ENCODE measurements at places on chromosomes 3 and 15.
A peak's percentile ranks its signal among the peaks of the same experiment; 100 is the strongest.

- no peak for DNase-seq
These were observed 150.5 kb downstream of the NTRK3 start for GRCh38 chr15:88106074-88106473.

- DNase-seq: no peak
These were observed 153.7 kb upstream of the HES1 start for GRCh38 chr3:193982258-193982659.

DNA sequence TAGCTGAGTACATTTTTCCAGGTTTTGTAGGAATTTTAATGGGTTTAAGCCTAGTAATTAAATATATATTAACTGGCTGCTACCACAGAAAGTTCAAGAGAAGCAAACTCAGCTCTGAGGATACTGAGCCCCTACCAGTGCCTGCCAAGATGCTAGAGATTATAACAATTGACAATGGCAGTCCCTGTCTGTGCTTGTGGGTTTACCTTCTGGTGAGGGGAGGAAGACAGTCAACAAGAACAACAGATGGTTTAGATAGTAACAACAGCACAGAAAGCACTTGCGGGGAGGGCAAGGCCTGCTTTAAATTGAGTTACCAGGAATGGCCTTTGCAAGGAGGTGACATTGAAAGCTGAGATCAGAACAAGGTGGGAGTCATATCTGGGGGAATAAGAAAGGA lies 56.6 kb upstream of the ARHGEF3 start:
- DNase-seq: no peak

DNA sequence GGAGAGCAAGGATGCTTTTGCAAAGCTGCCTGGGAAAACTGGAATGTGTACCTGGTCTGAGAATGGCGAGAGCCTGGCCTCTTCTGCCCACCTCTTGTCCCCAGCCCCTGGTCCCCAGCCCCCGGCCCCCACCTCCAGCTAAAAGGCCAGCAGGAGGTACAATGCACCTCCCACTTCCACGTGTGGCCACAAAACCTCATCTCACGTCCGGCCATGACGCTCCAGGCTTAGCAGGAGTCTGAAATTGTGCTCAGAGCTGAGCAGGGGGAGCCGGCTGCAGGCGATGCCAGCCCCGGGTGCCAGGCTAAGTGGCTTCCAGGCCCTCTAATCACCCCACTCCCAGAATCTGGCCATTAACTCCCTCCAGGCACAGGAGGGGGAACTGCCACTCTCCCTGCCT lies 83.1 kb upstream of the PRR20G start:
- DNase-seq: no peak

GRCh38 chr15:96974761-96975160 lies 644.3 kb downstream of the NR2F2 start:
- DNase-seq: no peak

DNA sequence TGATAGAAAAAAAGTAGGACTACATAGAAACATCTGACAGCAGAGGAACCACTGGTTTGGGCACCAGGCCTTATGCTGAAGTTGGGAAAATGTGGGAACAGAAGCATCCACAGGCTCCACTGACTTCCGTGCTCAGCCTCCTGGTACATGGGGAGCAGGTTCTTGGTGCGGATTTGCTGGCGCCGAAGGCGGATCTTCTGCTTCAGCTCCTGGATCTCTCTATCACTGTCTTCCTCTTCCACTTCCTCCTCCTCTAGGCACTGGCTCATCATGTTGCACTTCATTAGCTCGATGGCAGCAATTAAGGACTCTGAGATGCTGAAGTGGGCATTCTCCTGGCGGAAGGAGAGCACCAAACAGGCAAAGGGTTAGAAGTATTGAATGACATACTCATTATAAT lies 42.5 kb downstream of the RUBCN start:
- DNase-seq: no peak

DNA sequence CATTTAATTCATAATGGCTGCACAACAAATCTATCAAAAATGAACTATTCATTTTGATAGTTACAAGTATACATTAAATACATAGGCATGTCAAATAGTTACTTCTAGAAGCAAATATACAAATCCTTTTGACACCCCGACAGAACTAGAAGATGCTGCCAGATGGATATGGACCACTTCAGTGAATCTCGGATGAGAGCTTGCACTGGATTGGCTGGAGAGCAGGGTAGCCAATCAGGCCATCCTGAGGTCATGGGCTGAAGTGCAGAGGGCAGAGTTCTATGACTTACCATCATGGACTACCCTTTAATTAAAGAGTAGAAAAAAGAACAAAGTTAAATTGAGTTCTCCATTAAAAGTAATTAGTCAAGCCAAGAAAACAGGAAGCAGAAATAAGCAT lies 8.3 kb downstream of the CCNL1 start:
- no peak for DNase-seq

- no peak for DNase-seq
These were observed 1.2 kb downstream of the IGDCC4 start for GRCh38 chr15:65421360-65422215.

GRCh38 chr3:154113609-154114008 lies 7.6 kb upstream of the ARHGEF26 start:
- no peak for DNase-seq

DNA sequence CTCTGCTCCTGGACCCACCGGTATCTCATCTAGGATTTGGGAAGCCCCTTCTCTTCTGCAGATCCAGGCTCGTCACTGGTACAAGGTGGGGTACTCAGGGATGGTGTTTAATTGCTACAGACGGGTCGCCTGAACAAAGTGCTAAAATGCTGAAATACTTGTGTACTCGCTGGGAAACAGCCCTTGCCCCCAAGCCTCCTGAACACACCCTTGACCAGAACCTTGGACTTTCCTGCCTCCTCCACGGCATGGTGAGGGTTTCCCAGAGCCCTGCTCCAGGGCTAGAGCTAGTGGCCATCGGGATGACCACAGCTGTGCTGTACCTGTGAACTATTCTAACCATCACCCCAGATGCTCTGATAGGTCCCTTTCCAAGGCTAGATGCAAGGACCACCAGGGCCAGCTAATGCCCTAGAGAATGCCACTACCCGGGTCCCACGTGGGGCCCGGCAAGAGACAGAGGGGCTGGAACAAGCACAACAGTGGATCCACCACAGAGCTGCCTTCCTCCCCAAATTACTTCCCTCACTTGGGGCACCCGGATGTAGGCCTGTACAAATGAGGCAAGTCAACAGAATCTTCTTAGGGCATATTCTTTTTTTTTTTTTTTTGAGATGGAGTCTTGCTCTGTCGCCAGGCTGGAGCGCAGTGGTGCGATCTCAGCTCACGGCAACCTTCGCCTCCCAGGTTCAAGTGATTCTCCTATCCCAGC lies 267.3 kb downstream of the FOXP1 start:
- DNase-seq: no peak

- no peak for DNase-seq
These were observed 23.1 kb upstream of the IQSEC1 start for GRCh38 chr3:13096356-13096755.

DNA sequence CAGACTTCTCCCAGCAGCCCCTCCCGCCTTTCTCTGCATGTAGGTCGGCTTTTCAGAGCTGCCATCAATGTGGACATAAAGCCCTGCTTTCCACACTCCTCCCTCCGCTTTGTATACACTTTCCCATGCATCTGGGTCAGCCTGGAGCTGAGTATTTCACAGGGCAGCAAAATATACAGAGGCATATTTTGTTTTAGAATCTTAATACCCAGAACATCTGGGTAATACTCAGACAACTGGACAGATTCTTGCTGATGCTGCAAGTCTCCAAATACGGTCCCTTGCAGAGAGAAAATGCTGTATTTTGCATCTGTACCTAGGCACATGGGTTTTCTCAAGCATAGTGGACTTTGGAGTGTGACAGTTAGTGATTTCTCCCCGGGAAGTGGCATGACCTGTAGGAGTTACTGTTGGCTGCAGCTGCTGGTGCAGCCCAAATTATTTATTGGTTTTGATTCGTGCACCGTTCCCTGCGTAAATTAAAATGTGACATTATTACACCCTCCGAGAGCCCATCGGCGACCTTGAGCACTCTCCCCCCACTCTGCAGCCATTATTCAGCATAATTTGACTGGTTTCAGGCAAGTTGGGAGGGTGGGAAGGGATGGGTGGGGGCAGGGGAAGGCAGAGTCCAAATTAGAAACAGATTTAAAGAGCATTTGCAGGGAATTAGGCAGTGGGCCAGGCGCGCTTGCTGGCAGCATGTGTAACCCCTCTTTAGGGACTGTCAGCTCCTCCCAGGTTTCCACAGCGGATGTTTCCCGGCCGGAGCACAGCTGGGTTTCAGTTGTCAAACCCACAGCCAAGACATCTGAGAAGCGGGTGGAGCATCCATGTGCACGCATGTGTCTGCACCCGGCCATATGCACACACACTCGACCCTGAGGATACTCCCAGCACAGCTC lies 100.8 kb downstream of the CPN2 start:
- DNase-seq: no peak

DNA sequence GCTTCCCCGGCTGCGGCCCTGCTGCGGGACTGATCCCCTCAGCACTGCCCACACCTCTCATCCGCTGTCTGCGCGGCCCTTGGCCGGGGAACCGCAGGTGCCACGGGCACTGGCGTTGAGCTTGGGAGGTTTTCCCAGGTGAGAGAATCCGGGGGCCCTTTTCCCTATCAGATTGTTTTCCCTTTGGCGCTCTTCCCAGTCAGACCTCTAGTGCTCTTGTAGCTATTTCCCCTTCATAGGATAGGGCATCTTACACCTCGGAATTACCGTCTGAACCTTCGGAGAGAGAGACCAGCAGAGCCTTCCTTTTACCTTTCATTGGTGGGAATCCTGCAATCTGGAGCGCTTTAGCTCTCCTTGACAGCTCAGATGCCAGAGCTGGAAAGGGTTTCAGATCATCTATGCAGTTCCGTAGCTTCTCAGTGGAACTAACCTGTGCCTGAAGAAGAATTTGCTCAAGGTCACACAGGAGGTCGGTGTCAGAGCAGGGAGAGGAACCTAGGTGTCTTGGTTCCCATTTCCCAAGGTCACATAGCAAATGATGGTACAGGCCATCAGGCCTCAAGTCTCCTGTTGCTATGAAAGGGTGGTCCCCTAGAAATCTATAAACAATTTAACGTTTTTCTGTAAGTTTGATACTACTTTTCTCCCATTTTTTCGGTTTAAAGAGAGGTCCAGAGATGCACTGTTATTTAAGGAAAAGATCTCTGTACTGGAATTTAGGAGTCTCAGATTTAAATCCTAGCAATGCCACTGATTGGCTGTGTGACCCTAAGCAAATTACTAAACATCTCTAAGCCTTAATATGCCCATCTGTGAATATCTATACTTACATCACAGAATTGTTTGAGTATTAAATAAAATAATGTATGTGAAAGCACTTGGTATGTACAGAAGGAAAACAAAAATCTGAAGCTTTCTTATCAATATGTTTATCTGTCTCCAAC lies 916 bp downstream of the IDH3A start:
- no peak for DNase-seq

- no peak for DNase-seq
These were observed 48.5 kb upstream of the RASGRP1 start for GRCh38 chr15:38613085-38613484.

GRCh38 chr15:45799508-45799907 lies 164.7 kb downstream of the SQOR start:
- DNase-seq: no peak

DNA sequence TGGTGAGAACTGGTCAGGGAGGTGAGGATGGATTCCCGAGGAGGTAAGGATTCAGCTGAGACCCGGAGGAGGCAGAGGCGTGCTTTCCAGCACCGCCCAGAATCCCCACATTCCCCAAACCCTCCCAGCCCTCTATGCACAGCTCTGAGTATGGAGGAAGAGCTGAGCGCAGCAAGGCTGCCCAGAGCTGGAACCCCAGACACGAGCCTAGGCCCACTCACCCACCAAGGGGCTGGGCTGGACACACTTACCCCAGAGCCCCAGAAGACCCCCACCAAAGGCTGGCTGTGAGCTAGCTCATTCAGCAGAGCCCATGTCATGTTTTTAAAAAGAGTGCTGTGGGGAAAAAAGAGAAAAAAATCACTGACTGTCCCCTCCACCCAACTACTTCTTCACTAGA lies 271.5 kb downstream of the XXYLT1 start:
- DNase-seq: no peak

DNA sequence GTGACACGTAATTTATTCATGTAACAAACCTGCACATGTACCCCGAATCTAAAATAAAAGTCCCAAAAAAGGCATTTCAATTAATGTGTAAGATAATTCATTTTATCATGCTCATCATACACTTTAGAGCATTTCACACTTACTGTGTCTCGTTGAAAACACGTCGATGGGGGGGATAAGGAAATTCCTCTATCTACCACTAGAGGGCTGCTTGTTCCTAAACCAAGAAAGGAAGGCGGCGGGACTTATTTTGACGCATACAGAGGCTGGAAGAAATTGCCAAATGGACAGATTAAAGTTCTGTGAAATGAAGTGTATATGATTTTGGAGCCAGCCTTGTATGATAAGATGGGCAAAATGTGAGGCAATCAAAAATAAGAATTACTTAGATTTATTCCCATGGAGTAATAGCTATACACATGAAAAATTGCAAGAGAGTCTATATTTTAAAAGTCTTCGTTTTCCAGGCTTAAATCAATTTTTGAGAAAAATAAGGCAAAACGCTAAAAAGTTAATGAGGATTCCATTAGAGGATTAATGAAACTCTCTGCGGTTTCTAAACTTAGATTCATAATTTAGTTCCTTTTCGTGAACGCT lies 346.8 kb downstream of the CNTN3 start:
- peak; percentile 46 for DNase-seq

GRCh38 chr3:135771760-135772159 lies 193.8 kb upstream of the PPP2R3A start:
- DNase-seq: no peak

DNA sequence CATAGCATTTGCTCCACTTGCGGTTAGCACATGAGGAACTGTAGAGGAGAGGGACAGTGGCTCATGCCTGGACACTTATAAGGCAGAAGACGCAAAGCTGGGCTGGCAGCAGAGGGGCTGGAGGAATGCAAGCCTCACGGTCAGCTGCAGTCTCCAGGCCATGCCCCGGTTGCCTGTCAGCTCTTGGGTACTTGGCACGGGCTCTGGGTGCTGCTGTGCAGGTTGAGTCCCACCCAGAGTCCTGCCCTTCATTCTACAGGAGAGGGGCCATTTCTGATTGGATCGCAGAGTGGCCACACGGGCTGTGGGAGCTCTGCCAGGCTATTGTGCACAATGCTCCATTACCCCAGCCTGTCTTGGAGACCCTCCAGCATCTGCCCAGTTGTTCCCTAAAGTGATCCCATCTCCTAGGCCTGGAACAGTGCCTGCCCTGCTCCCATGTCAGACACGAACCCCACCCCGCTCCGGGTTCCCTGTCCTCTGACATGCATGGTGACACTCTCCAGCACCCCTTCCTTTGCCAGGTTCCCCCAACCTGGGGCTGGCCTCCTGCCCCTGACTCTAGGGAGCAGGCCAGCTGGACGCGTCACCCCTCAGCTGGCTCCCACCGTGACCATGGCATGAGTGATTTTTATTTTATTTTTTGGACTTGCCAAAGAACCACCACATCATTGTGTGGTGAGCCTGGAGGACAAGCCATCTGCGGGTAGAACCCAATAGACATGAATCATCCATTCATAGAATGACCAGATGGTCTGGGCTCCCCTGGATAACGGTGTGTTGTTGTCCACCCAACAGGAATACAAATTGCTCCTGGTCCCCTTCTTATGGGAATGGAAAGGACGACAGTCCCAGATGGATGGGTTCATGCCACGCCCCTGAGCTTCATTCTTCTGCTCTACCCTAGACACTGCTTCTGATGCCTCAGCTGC lies 51.0 kb upstream of the KLF13 start:
- DNase-seq: no peak

Measured in NCI-H1048 (cell line).